Stimulated activated CD4-positive, alpha-beta T cell treated with anti-CD3 and anti-CD28 coated beads, Interleukin-15, amount 100 ng/mL, for 1 hour (primary cell): ENCODE measurements at places on chromosomes 7 and 10.

DNA sequence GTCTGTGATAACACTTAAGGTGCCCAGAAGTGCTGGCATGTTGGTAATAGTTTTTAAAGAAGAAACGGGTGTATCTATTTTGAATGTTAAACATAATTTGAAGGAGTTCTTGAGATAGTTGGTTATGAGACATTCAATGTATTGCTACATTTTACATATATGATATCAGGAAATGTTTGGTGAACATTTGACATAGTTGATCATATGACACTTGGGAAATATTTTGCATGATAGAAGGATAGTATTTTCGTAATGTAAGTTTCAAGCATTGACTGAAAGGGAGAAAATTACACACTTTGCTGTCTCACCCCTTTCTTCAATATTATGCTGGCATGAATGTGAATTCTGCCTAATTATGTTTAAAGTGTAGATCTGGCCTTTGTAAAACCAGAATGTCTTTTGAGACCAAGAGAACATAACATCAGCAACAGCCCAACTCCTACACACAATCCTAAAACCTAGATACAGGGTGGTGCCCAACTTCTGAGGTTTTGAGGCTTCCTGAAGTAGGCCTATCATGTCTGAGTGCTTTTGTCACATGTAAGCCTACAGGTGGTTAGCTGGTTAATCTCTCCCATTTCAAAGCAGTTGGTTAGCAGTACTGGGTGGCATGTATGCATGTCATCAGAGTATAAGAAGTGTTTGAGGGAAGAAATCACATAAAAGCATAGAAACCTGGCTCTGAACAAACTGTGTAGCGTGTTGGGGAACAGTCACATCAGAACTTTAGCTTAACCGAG, 2.1 kb downstream of the ADD3 start:
- no peak for DNase-seq

GRCh38 chr10:29611781-29612381, 22.9 kb downstream of the SVIL start:
- no peak for DNase-seq

GRCh38 chr7:140404565-140405065, 757 bp downstream of the RAB19 start:
- DNase-seq = no peak

GRCh38 chr10:4195213-4195612, 410.2 kb upstream of the KLF6 start:
- DNase-seq = no peak

GRCh38 chr7:71753956-71754664, 622.2 kb downstream of the GALNT17 start:
- no peak for DNase-seq
